GM23248 (cell line): ENCODE measurements at places on chromosomes 6 and 20. TPM values are rescaled to one million over a fixed set of nuclear protein-coding genes. Genes with fewer than 3 reads are reported as not detected.

The SYS1 gene
- total RNA-seq, result 27.3 and 38.7 TPM in 2 replicates

The HLA-DQB2 gene
- not detected in 2 replicates for total RNA-seq

The TPMT gene
- total RNA-seq, result 14.8 and 22.6 TPM in 2 replicates

The SPATA2 gene
- total RNA-seq, result 3.1 and 4.8 TPM in 2 replicates

The GRM1 gene
- total RNA-seq, result not detected in 2 replicates

The PNPLA1 gene
- total RNA-seq, result not detected in 2 replicates

The DST gene
- 322 and 411 TPM in 2 replicates for total RNA-seq

The RNF182 gene
- 2.3 and 2.7 TPM in 2 replicates for total RNA-seq

The GNAS-AS1 gene
- total RNA-seq, result 0.25 and 0.97 TPM in 2 replicates

DNA sequence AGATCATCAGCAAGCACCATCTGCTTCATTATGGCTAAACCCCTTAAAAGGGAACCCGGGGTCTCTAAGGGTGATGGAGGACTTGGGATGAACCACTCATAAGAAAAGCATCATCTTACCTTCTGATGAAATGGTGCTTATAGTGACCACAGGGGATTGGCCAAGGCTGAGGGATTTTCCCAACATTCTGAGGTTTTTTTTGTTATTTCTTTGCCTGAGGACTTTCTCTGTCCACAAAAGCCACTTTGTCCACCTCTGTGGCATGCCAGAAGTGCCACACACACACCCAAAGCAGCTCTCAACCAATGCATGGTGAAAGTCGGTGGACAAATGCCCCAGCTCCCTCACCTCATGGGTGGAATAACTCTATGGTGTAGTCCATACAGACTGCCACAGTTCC, 79.3 kb upstream of the TOP1 start:
- no peaks in the 10 kb centered on the region for H3K36me3 ChIP-seq
- 0 out of 2 replicates have a peak, but pooled peaks cover 7% of the 10 kb centered on the region for H3K4me1 ChIP-seq
- H3K27me3 ChIP-seq, result no peaks in the 10 kb centered on the region
- H3K27ac ChIP-seq, result no peak overlapping the region
- no peak overlapping the region for H3K4me3 ChIP-seq
- DNase-seq, result no peak

DNA sequence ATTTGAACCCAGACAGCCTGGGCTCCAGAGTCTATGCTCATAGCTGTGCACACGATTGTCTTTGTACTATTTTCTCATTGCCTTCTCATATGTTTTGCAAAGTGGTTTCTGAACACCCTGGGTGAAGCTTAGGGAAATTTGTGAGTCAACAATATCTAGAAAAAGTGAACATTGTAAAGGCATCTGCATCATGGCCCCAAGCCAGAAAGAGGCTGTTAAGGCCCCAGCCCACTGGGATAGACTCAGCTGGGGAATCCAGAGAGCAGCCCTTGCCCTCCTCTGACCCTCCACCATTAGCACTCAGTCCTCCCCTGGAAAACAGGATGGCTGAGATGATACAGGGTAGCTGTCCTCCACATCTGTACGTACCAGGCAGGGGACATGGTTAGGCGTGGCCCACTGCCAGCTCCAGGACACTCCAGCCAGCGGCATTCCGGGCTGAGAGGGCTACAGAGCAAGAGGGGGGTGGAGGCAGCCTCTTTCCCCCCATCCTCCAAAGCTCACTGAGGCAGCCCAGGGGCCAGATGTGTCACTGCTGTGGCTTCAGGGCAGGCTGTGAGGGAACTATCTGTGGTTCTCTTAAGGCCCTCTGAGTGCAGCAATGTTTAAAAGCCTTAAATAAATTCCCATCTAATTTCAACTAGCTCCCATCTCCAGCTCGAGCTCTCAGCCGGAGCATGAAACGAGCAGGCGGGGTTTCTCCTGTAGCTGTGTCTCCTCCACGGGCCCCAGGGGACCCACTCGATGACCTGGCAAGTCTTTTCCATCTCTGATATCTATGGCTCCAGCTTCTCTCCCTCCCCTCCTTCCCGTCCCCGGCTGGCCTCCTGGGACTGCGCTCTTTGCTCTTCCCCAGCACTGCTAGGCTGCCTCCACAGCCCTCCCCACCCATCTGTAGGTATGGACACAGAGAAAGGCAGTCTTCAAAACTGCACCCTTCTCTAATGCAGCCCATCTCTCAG, 209.4 kb upstream of the LRFN2 start:
- peak; percentile 43 for DNase-seq
- H3K27ac ChIP-seq, result no peak overlapping the region
- no peaks in the 10 kb centered on the region for H3K36me3 ChIP-seq
- H3K4me3 ChIP-seq, result no peak overlapping the region

DNA sequence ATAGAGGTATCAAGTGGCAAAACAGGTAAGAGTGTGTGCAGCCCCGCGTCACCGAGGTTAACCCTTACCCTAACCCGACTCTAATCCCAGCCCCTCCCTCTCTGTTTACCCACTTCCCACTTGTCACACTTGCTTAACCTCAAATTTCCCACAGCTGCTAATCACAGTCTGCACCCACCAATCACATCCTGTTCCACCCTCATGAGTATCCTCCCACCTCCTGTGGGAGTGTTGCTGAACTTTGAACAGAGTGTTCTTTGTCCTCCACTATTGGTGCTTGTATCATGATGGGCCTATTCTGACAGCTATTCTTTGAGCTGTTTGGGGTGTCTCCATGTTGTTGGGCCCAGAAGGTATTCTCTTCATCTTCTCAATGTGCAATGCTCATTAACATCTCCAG, 487.8 kb downstream of the PTPRT start:
- DNase-seq, result no peak
- H3K4me1 ChIP-seq, result no peaks in the 10 kb centered on the region
- no peaks in the 10 kb centered on the region for H3K36me3 ChIP-seq
- no peak overlapping the region for H3K4me3 ChIP-seq

- no peaks in the 10 kb centered on the region for H3K4me1 ChIP-seq
- no peak overlapping the region for H3K27ac ChIP-seq
- DNase-seq, result no peak
- no peak overlapping the region for H3K4me3 ChIP-seq
- no peaks in the 10 kb centered on the region for H3K36me3 ChIP-seq
- H3K27me3 ChIP-seq, result no peaks in the 10 kb centered on the region
Observed at GRCh38 chr6:83546636-83547035, 34.3 kb downstream of the PRSS35 start.

DNA sequence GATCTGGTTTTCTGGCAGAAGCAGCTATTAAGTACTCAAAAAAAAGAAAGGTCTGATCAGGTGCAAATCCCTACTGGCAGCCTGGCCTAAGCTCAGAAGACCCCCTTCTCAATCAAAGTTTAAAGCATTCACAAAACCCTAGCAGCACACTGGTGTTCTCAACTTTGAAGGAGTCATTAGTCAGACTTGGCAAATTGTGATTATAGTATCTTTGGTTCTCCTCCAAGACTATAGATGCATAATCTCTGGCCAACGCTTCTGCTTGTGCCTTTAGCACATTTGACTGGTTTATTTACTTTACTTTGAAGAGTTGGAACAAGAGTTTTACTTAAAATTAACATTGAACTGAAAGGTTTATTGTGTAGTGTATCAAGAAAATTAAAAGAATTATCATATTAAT, 248.9 kb downstream of the PTPRK start:
- no peaks in the 10 kb centered on the region for H3K27me3 ChIP-seq
- no peak overlapping the region for H3K27ac ChIP-seq
- DNase-seq, result peak; percentile 13
- no peak overlapping the region for H3K4me3 ChIP-seq

DNA sequence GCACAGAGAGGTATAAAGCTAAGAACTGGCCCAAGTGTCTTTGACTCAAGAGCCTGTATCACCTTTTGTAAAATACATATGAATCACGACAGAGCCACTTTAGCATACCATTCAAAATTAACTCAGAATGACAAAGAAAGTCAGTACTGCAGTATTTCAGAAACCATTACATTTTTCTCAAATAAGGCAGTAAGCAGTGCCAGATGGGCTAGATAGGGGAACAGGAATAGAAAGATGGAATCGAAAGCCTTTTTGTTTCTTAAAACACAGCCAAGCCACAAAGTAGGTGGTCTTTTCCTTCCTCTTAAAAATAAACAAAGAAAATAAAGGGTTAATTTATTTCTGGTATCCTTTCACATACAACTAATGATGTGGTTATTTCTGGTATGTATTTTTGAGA, 10.3 kb downstream of the CLDN20 start:
- no peaks in the 10 kb centered on the region for H3K27me3 ChIP-seq
- peak; percentile 12 for DNase-seq
- 0 out of 2 replicates have a peak overlapping the region, but pooled peaks have one; percentile 4 for H3K27ac ChIP-seq
- H3K4me3 ChIP-seq, result no peak overlapping the region
- H3K36me3 ChIP-seq, result no peaks in the 10 kb centered on the region
- peaks cover 32% of the 10 kb centered on the region for H3K4me1 ChIP-seq

- H3K27ac ChIP-seq, result no peak overlapping the region
- H3K27me3 ChIP-seq, result no peaks in the 10 kb centered on the region
- H3K4me1 ChIP-seq, result peaks cover 22% of the 10 kb centered on the region
- peaks cover 9% of the 10 kb centered on the region; the same call in 1 of the 2 replicates for H3K36me3 ChIP-seq
- no peak overlapping the region for H3K4me3 ChIP-seq
Observed at GRCh38 chr6:37310966-37311365, 42.8 kb upstream of the RNF8 start.

DNA sequence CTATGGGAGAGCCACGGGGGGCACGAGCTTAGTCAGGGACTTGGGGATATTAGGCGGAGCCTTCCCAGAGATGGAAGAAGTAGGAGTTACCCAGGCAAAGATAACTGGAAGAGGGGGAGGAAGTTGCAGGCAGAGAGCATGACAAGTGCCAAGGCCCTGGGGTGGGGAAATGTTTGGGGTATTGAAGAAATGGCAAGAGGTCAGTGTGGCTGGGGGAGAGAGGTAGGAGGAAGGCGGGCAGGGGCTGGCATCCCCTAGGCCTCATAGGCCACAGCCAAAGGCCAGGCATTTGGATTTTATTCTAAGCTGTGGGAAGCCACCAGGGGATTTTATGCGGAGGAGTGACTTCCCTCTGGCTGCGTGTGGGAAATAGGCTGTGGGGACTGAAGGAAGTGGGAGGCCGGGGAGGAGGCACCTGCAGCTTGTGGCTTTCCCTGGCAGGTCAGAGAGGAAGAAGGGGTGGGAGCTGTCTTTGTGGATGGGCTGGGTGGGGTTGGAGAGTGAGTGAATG, 22.7 kb downstream of the SNAI1 start:
- no peak overlapping the region for H3K4me3 ChIP-seq
- no peak for DNase-seq
- H3K27me3 ChIP-seq, result no peaks in the 10 kb centered on the region
- no peak overlapping the region for H3K27ac ChIP-seq

DNA sequence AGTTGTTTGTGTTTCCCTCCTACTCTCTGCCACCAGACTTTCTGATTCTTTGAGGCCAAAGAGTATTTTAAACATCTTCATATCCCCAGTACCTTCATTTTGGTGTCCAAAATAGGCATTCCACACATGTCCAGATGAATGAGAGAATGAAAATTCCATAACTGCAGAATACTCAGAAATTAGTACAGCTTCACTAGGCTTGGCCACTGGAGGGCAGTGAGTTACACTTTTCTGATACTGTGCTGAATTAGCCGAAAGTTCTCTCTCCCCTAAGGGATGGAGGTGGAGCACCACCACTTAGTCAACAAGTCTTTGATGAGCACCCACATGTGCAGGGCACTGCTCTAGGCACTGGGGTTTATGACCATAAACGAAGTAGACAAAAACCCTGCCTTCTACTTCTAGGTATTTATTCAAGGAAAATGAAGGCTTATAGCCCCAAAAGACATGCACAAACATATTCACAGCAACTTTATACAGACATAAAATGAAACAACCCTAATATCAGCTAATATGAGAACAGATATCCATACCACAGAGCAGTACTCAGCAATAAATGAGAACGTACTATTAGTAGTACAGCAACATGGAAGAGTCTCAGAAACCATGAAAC, 46.1 kb upstream of the TMEM217 start:
- DNase-seq, result peak; percentile 70
- H3K27ac ChIP-seq, result no peak overlapping the region
- no peaks in the 10 kb centered on the region for H3K27me3 ChIP-seq

DNA sequence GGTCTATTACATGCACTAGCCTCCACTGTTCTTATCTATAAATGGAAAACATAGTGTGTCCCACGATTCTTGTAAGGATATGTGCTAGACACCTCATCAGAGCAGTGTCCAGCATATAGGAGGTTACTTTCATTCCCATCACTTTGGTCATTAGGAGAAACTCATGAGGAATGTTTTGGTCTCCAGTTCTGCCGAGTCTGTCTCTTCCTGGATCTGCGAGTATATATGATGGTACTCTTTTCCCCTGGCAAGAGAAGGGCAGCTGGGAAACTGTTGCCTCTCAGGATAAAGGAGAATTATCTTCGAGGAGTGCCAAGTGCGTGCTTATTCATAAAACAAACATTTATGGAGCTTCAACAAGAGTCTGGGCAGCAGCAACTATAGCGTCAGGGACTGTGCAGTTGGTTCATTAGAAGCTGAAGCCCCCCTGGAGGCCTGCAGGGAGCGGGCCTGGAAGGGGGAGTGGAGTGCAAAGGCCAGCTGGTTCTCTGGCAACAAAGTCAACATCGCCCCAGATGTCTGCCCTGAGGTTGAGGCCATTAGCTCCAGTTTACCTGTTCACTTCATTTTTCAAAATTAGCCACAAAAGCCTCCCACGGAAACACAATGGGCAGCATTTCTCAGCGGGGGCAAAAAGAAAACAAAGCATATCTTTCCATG, 811.9 kb downstream of the MAFB start:
- H3K4me1 ChIP-seq, result peaks cover 18% of the 10 kb centered on the region
- no peak overlapping the region for H3K4me3 ChIP-seq
- no peak overlapping the region for H3K27ac ChIP-seq
- H3K27me3 ChIP-seq, result no peaks in the 10 kb centered on the region
- DNase-seq, result no peak

GRCh38 chr20:44428174-44429016, 47.3 kb upstream of the TTPAL start:
- H3K4me3 ChIP-seq, result no peak overlapping the region
- no peaks in the 10 kb centered on the region for H3K36me3 ChIP-seq
- H3K27ac ChIP-seq, result no peak overlapping the region
- H3K27me3 ChIP-seq, result peaks cover 21% of the 10 kb centered on the region

GRCh38 chr20:47361057-47361915, 4.8 kb upstream of the ZMYND8 start:
- no peak for DNase-seq
- 0 out of 2 replicates have a peak overlapping the region, but pooled peaks have one; percentile 12 for H3K4me3 ChIP-seq
- H3K36me3 ChIP-seq, result no peaks in the 10 kb centered on the region
- H3K27ac ChIP-seq, result peak overlapping the region; percentile 94
- no peaks in the 10 kb centered on the region for H3K27me3 ChIP-seq

- H3K27ac ChIP-seq, result no peak overlapping the region
- no peaks in the 10 kb centered on the region for H3K27me3 ChIP-seq
- peaks cover 24% of the 10 kb centered on the region for H3K4me1 ChIP-seq
- no peaks in the 10 kb centered on the region for H3K36me3 ChIP-seq
- DNase-seq, result no peak
Observed at GRCh38 chr20:45352729-45353128, 4.5 kb upstream of the SDC4 start.

GRCh38 chr6:163327921-163328320, 86.6 kb upstream of the QKI start:
- H3K27ac ChIP-seq, result no peak overlapping the region
- H3K4me1 ChIP-seq, result peaks cover 12% of the 10 kb centered on the region
- H3K27me3 ChIP-seq, result no peaks in the 10 kb centered on the region
- no peak overlapping the region for H3K4me3 ChIP-seq

DNA sequence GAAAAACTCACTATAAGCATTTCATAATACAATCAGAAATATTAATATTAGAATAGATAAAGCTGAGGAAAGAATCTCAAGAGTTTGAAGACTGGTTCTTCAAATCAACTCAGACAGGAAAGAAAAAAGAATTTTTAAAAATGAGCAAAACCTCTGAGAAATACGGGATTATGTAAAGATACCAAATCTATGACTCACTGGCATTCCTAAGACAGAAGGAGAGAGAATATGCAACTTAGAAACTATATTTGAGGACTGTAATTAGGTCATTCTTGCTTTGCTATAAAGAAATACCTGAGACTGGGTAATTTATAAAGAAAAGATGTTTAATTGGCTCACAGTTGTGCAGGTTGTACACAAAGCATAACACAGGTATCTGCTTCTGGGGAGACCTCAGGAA, 665.1 kb downstream of the RNF144B start:
- no peaks in the 10 kb centered on the region for H3K27me3 ChIP-seq
- H3K36me3 ChIP-seq, result no peaks in the 10 kb centered on the region
- no peak overlapping the region for H3K27ac ChIP-seq
- no peak overlapping the region for H3K4me3 ChIP-seq
- H3K4me1 ChIP-seq, result peaks cover 9% of the 10 kb centered on the region; the same call in 1 of the 2 replicates
